K562 (cell line): ENCODE measurements at places on chromosomes 4 and X. TPM values are rescaled to one million over a fixed set of nuclear protein-coding genes. Genes with fewer than 3 reads are reported as not detected.

RAB39B gene
- 0.07 and 0.09 TPM in 2 replicates for total RNA-seq

DCLK2 gene
- total RNA-seq: 0.07 TPM in 1 of 2 replicates, not detected in the other

MAGEB2 gene
- 88.8 and 93.1 TPM in 2 replicates for total RNA-seq

GRCh38 chr4:185192059-185192458, 11.7 kb downstream of the CFAP97 start:
- H3K27ac ChIP-seq: no peak overlapping the region
- no peak for DNase-seq
- no peak overlapping the region for H3K4me3 ChIP-seq
- no peaks in the 10 kb centered on the region for H3K27me3 ChIP-seq
- peaks cover 3% of the 10 kb centered on the region for H3K4me1 ChIP-seq
- peaks cover 38% of the 10 kb centered on the region for H3K36me3 ChIP-seq

DNA sequence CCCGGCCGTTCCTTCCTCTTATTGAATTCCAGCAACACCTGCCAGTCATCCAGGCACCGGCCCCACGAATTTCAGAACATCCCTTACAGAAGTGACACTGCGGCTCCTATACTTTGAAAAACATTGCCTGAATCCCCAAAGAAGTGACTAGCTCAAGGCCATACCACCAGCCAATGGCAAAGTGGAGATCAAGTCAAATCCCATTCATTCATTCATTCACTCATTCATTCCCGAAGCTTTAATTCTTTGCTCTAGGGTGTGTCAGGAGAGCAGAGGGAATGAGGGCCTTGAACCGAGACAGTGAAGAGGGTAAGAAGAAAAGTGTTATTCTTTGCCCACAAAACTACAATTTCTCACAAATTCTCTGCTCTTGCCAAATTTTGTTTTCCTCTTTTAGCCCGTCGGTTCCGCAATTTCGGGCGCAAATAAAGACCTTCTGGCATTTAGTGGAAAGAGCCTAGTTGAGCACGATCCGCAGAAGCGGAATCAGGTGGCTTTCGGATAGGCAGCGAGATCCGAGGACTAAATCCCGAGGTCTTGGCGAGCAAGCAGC, 824 bp upstream of the HMGB3 start:
- no peaks in the 10 kb centered on the region for H3K27me3 ChIP-seq
- peaks cover 18% of the 10 kb centered on the region; the same call in 1 of the 3 replicates for H3K36me3 ChIP-seq
- H3K4me3 ChIP-seq: no peak overlapping the region
- peak overlapping the region; percentile 51; the same call in 1 of the 3 replicates for H3K27ac ChIP-seq

- no peaks in the 10 kb centered on the region for H3K4me1 ChIP-seq
- H3K27ac ChIP-seq: no peak overlapping the region
- no peak overlapping the region for H3K4me3 ChIP-seq
- DNase-seq: no peak
- no peaks in the 10 kb centered on the region for H3K36me3 ChIP-seq
These were observed 10.6 kb upstream of the TLR8 start for GRCh38 chrX:12895866-12896265.
